ENCODE measurements at places on chromosomes 6 and 20. TPM values are rescaled to one million over a fixed set of nuclear protein-coding genes. Genes with fewer than 3 reads are reported as not detected.

Gene PACRG
- 0.72 TPM for total RNA-seq

Gene TSHZ2
- 0.72 TPM for total RNA-seq

Gene TCP11
- total RNA-seq, result not detected

Gene ULBP2
- total RNA-seq, result 7.3 TPM

Gene PPP1R14C
- total RNA-seq, result 6.6 TPM

Gene XRN2
- 68.2 TPM for total RNA-seq

Gene ATP9A
- 13.5 TPM for total RNA-seq

GRCh38 chr6:149246691-149247384, 70.7 kb upstream of the TAB2 start:
- DNase-seq, result no peak
- no peak overlapping the region for H3K4me3 ChIP-seq
- H3K4me1 ChIP-seq, result peaks cover 2% of the 10 kb centered on the region
- no peaks in the 10 kb centered on the region for H3K27me3 ChIP-seq
- no peak overlapping the region for H3K27ac ChIP-seq

- H3K27me3 ChIP-seq, result no peaks in the 10 kb centered on the region
- H3K27ac ChIP-seq, result no peak overlapping the region
- DNase-seq, result no peak
Measured at GRCh38 chr6:105836889-105837288, 249.2 kb upstream of the PRDM1 start.

DNA sequence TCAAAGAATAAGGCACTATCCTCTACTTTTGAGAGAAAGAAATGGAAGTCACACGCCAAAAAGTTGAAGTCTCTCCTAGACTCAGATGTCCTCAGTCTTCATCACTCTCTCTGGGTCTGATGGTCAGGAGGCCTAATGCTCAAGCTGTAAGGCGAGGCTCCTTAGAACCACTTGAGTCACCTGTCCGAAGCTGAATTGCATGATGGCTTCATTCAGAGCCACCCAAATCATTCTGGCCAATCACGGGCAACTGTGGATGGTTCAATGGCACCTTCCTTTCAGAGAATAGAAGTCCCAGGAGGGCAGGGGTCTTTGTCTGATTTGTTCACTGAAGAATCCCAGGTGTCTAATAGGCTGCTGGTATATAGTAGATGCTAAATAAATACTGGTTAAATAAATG, 69.4 kb upstream of the RNF24 start:
- no peaks in the 10 kb centered on the region for H3K36me3 ChIP-seq
- DNase-seq, result no peak
- H3K27me3 ChIP-seq, result no peaks in the 10 kb centered on the region
- peaks cover 14% of the 10 kb centered on the region for H3K4me1 ChIP-seq
- no peak overlapping the region for H3K27ac ChIP-seq

DNA sequence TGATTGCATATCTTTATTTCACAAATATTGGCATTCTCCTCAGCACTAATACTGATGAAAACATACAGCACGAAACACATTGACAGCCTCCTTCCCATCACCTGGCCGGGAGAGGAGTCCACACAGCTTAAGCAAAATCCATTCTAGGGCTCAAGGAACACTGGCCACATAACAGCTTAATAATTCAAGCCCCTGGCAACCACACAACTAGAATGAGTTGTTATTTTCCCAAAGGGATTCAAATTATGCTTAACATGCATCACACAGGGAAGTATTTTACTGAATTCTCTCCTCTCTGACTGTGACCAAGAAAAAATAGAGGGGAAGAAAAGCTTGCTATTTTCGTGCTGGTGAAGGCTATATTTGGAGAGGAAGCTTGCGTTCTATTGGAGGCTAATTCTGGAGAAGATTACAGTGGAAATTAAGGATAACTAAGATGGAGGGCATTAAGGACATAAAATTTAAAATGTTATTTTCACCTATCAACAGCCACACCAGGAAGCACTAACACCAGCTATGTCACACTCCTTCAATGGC, 198.5 kb downstream of the ADGRG6 start:
- DNase-seq, result peak; percentile 9
- H3K36me3 ChIP-seq, result no peaks in the 10 kb centered on the region
- no peaks in the 10 kb centered on the region for H3K4me1 ChIP-seq
- no peaks in the 10 kb centered on the region for H3K27me3 ChIP-seq
- H3K4me3 ChIP-seq, result no peak overlapping the region

DNA sequence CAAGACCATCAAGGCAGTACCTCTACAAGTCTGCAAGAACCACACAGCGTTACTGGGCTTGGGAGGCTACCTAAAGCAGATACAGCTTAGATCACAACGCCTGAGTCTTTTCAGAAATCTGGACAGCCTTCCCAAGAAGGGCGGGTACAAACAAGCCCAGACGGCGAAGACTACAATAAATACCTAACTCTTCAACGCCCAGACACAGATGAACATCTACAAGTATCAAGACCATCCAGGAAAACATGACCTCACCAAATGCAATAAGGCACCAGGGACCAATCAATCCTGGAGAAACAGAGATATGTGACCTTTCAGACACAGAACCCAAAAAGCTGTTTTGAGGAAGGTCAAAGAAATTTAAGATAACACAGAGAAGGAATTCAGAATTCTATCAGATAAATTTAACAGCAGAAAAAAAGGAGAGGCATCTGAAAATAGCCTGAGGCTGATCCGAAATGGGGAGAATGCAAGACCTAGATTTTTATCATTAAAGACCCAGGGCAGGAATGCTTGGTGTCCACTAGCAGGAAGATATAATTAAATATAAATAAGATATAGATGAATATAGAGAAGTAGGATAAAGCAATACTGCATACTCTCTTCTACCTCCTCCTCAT, 131.7 kb upstream of the COL21A1 start:
- no peak overlapping the region for H3K4me3 ChIP-seq
- H3K36me3 ChIP-seq, result no peaks in the 10 kb centered on the region
- H3K27ac ChIP-seq, result no peak overlapping the region
- H3K27me3 ChIP-seq, result no peaks in the 10 kb centered on the region

DNA sequence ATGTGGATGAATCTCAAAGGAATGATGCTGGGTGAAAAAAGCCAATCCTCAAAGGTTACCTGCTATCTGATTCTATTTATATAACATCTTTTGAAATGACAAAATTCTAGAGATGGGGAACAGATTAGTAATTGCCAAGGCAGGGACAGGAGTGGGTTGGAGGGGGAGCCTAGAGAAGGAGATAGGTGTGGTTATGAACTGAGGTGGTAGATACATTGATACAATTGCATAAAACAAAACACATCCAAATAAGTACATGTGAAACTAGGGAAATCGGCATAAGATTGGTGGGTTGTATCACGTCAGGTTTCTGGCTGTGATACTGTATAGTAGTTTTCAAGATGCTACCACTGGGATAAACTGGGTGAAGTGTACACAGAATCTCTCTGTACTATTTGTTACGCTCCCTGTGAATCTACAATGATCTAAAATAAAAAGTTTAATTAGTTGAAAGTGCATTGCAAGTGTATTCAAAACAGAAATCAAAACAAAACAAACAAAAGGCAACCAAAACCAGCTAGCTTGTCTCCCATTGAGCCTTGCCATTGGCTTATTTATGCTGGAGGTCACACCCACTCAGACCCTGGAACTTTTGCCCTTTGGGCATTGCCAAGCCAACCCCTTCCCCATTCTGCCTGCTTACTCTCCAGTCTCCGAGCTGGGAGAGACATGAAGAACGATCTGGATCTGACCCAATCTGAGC, 27.8 kb downstream of the PPP1R16B start:
- no peaks in the 10 kb centered on the region for H3K36me3 ChIP-seq
- H3K27ac ChIP-seq, result no peak overlapping the region
- no peaks in the 10 kb centered on the region for H3K4me1 ChIP-seq
- DNase-seq, result no peak

- H3K4me1 ChIP-seq, result no peaks in the 10 kb centered on the region
- H3K36me3 ChIP-seq, result no peaks in the 10 kb centered on the region
- H3K27ac ChIP-seq, result no peak overlapping the region
- no peaks in the 10 kb centered on the region for H3K27me3 ChIP-seq
- H3K4me3 ChIP-seq, result no peak overlapping the region
Measured at GRCh38 chr6:168057836-168058235, 21.2 kb downstream of the FRMD1 start.

DNA sequence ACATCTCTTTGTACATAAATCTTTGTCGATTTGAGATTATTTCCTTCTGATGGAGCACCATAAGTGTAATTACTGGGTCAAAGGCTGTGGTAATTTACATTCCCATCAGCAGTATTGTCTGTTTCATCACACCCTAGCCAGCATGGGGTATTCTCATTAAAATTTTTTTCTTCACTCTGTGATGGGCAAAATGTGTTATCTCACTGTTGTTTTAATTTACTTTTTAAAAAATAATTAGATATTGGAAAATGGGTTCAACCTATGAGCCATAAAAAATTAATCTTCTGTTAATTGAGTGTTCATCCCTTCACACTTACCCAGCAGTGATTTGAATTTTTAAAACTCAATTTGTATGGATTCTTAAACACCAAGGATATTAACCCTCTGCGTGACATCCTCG, 44.0 kb upstream of the NNAT start:
- H3K4me3 ChIP-seq, result no peak overlapping the region
- H3K27ac ChIP-seq, result no peak overlapping the region
- no peak for DNase-seq
- H3K36me3 ChIP-seq, result no peaks in the 10 kb centered on the region

GRCh38 chr6:91482498-91482897, 895.6 kb upstream of the MAP3K7 start:
- no peaks in the 10 kb centered on the region for H3K36me3 ChIP-seq
- no peak overlapping the region for H3K4me3 ChIP-seq
- DNase-seq, result peak; percentile 28
- H3K27me3 ChIP-seq, result no peaks in the 10 kb centered on the region

DNA sequence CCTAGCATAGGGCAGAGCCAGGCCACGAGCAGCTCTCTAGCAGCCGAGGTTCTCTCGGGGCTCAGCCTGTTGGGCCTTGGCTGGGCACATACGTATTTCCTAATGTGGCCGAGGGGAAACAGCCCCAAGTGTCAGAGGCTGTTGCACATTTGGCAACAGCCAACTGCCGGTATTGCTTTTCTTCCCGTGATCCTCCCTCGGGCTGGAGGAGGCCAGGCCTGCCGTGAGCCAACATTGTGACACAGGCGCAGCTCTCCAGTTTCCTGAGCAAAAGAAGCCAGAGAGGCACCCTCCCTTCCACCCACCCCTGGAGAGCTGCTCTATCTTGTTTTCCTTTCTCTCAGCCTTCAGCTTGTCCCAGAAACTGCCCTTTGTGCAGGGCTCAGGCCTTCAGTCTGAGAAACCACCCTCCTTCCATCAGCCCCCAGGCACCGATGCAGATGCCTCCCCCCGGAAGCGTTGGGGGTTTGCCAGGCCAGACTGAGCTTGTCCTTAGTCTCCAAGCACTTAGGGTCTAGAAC, 5.1 kb upstream of the BPI start:
- H3K36me3 ChIP-seq, result no peaks in the 10 kb centered on the region
- DNase-seq, result no peak
- no peak overlapping the region for H3K4me3 ChIP-seq
- H3K4me1 ChIP-seq, result peaks cover 5% of the 10 kb centered on the region
- H3K27ac ChIP-seq, result no peak overlapping the region
- H3K27me3 ChIP-seq, result peaks cover 8% of the 10 kb centered on the region

- H3K4me1 ChIP-seq, result no peaks in the 10 kb centered on the region
- no peaks in the 10 kb centered on the region for H3K27me3 ChIP-seq
- no peak overlapping the region for H3K4me3 ChIP-seq
- no peak for DNase-seq
- H3K36me3 ChIP-seq, result no peaks in the 10 kb centered on the region
Measured at GRCh38 chr6:56193846-56194245, 53.5 kb downstream of the COL21A1 start.

- no peaks in the 10 kb centered on the region for H3K36me3 ChIP-seq
- H3K27me3 ChIP-seq, result peaks cover 7% of the 10 kb centered on the region
- no peak for DNase-seq
- H3K27ac ChIP-seq, result no peak overlapping the region
- H3K4me1 ChIP-seq, result peaks cover 2% of the 10 kb centered on the region
- no peak overlapping the region for H3K4me3 ChIP-seq
Measured at GRCh38 chr20:23096097-23096496, 10.0 kb upstream of the CD93 start.

GRCh38 chr20:44309763-44310663, 989 bp downstream of the FITM2 start:
- peak; percentile 25 for DNase-seq
- H3K4me3 ChIP-seq, result peak overlapping the region; percentile 86
- peak overlapping the region; percentile 43 for H3K27ac ChIP-seq
- peaks cover 4% of the 10 kb centered on the region for H3K27me3 ChIP-seq
- peaks cover 11% of the 10 kb centered on the region for H3K4me1 ChIP-seq

GRCh38 chr6:159090530-159091480, 46.0 kb upstream of the TAGAP start:
- no peaks in the 10 kb centered on the region for H3K4me1 ChIP-seq
- H3K36me3 ChIP-seq, result no peaks in the 10 kb centered on the region
- no peak for DNase-seq
- H3K27me3 ChIP-seq, result no peaks in the 10 kb centered on the region
- H3K4me3 ChIP-seq, result no peak overlapping the region

GRCh38 chr20:2507875-2508630, 662 bp downstream of the ZNF343 start:
- no peak for DNase-seq
- no peaks in the 10 kb centered on the region for H3K27me3 ChIP-seq
- H3K36me3 ChIP-seq, result no peaks in the 10 kb centered on the region
- H3K4me3 ChIP-seq, result peak overlapping the region; percentile 88

DNA sequence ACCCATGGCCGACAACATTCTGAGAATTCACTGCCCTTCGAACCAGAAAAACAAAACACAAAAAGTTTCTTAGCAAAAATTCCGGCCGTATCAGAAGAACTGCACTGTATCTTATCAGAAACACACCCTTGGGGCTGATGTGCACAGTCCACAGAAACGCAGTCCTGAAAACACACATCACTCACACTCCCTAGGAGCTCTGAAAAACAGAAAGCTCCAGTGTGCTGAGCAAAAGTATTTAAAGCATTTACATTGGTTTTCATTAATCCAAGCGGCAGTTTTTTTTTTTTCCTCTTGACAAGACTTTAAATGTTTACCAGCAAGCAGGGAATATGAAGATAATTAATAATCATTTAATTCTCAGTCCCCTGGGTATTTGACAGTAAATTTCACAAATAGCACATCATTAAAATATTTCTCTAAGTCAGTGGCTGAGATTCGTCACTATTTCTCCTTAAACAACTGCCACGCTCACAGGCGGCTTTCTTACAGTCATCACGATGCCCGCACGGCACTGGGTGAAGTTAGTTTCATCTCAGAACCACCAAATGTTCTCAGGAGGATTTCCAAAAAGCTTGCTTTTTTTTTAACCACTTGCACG, 13.3 kb downstream of the NFATC2 start:
- no peaks in the 10 kb centered on the region for H3K27me3 ChIP-seq
- H3K27ac ChIP-seq, result peak overlapping the region; percentile 30
- H3K4me3 ChIP-seq, result no peak overlapping the region
- no peaks in the 10 kb centered on the region for H3K36me3 ChIP-seq

- H3K4me3 ChIP-seq, result no peak overlapping the region
- no peak overlapping the region for H3K27ac ChIP-seq
- no peaks in the 10 kb centered on the region for H3K27me3 ChIP-seq
- DNase-seq, result no peak
- no peaks in the 10 kb centered on the region for H3K4me1 ChIP-seq
Measured at GRCh38 chr6:75673884-75674283, 72.2 kb downstream of the SENP6 start.

DNA sequence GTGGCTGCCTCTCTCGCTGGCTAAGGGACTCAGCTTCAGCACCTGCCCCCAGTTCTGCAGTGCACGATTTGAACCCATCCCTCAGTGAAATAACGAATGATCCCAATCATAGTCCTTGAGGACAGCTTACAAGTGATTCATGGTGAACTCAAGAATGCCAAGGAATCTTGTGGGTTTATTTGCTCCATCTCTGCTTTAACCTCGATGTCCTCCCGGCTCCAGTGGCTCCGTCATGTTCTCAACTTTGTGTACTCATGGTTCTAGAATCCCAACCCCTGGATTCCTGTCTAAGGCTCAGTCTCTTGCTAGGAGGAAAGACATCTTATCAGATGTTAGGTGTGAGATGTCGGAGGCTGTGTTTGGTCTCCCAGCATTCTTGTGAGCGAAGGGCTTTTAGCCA, 29.0 kb upstream of the GTSF1L start:
- peak; percentile 90 for DNase-seq
- H3K4me1 ChIP-seq, result peaks cover 29% of the 10 kb centered on the region
- no peaks in the 10 kb centered on the region for H3K27me3 ChIP-seq
- H3K36me3 ChIP-seq, result no peaks in the 10 kb centered on the region
